Sciatic nerve (tissue), 2 donors: ENCODE measurements at places on chromosomes 12 and 14.
A peak's percentile ranks its signal among the peaks of the same experiment; 100 is the strongest.

DNA sequence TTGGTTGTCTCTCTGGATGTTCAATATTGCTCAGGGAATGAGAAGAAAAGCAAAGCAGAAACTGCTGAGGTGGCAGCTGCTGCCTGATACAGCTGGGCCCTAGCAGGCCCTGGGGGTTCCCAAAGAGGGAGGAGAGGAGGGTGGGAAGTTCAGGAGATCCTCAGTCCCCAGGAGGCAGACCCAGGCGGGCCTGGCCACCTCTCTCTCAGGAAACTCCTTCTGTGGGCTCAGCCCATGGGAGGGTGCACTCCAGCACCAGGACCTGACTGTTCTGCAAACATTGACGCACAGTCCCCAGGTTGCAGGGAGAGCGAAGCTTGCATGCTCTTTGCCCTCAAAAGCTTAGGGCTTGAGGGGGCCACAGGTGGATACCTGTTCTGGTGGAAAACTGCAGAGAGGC, 29.6 kb downstream of the IRF2BPL start:
- no peak for DNase-seq

DNA sequence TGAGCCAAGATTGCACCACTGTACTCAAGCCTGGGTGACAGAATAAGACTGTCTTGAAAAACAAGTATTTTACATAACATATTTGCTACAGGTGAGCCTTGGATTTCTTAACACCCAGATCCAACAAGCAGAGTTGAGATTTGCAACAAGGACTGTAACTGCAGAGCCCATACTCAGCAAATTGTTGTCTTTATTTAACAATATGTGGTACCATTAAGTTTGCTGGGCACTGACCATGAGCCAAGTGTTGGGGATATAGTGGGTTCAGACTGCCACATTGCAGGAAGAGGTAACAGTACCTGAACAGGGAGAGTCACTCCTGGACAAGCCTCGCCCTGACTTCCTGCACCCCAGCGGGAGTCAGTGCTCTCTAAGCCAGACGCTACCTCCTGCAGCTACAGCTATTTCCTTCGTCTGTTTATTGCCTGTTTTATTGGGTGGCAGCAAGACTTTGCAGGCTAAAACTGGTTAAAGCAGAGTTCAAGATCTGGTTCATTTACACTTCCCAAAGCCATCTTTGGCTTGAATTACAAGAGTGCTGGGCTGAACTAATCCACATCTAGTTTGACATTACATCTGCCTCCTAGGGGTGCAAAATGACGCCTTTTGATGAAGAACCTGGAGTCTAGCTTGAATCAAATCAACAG, 12.5 kb downstream of the AHSA1 start:
- peak; percentile 33 for DNase-seq

DNA sequence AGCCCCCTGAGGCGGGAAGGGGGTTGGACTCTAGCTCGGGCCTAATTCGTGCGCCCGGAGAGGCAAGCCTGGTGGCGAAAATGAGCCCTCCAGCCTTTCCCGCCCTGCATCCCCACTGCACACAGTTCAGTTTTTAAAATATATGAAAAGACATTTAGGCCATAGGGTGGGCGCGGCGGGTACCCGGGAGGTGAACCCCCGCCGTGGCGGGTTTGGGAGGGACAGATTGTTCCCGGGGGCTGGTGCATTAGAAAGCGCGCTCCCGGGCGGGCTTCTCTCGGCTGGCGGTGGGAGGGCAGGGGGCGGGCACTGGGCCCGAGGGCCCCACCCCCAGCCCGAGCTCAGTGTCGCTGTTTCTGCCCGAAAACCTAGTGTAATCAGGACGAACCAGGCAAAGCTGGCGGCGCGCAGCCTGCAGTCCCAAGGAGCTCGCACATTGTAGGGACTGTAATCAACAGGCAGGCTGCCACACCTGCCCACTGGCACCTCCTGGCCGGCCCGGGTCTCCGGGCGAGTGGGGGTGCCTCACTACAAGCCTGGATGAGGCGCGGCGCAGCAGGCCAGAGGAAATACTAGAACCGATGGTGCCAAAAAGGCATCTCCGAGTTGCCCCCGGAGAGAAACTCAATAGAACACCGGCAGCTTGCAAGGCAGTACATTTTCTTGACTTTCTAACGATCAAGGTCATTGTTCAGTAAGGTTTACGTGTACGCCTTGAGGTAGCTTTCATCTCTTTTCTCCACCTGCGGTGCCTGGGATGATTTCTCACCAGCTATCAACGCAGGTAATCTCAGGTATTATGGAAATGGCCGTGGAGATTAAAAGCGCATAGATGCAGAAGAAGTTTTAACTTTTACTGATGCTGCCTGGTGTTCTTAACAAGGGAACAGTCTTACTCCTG, 764 bp upstream of the SPTB start:
- DNase-seq, result peak; percentile 64

DNA sequence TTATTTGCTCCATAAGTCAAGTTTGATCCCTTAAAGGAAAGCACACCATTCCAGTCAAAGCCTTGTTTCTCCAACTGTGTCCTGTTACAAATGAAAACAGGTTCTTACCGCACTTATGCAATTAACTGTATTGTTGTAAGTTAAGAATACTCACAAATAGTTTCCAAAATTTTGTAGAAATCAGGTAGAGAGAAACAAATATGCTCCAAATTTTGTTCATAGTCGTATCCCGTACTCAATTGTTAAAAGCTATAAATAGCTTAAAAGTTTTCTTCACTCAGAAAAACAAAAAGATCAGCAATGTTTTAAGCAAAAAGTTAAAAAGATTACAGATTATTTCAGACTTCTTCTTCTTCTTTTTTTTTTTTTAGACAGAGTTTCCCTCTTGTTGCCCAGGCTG, 4.0 kb upstream of the AACS start:
- DNase-seq, result no peak

DNA sequence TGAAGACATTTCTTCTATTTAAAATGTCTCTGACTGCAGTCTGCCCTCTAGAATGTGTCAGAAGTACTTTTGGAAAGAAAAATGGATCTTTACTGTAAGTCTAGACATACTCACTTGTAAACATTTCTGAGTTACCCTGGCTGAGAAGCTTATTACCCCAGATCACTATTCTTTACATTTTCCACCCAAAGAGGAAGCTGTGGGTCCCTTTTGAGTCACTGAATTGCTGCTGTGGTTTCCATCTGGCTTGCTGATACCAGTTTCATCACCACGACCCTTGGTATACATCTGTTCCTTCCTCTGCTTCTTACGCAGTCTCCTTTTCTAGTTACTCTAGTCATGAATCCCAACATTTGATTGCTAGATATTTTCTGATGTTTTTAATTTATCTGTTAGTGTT, 20.2 kb upstream of the CLEC4D start:
- no peak for DNase-seq

GRCh38 chr12:120019197-120019596, 30.2 kb downstream of the BICDL1 start:
- no peak for DNase-seq

DNA sequence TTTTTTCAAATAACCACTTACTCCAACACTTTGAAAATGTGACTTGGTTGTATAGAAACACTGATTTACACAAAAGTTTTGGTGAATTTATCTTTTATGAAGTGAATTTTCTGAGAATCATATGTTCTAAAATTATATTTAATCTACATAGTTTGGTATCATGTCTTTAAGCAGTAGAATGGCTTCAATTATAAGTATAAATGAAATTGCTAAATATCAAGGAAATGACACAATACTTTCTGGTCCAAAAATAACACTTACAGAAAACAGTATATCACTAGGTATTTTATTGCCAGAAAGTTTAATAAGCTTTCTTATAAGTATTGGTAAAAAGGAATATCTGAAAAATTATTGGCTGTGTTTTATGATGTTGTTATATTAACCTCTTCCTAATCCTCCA, 90.9 kb downstream of the SRGAP1 start:
- no peak for DNase-seq

GRCh38 chr14:86296173-86296572, 766.2 kb downstream of the FLRT2 start:
- DNase-seq, result no peak

DNA sequence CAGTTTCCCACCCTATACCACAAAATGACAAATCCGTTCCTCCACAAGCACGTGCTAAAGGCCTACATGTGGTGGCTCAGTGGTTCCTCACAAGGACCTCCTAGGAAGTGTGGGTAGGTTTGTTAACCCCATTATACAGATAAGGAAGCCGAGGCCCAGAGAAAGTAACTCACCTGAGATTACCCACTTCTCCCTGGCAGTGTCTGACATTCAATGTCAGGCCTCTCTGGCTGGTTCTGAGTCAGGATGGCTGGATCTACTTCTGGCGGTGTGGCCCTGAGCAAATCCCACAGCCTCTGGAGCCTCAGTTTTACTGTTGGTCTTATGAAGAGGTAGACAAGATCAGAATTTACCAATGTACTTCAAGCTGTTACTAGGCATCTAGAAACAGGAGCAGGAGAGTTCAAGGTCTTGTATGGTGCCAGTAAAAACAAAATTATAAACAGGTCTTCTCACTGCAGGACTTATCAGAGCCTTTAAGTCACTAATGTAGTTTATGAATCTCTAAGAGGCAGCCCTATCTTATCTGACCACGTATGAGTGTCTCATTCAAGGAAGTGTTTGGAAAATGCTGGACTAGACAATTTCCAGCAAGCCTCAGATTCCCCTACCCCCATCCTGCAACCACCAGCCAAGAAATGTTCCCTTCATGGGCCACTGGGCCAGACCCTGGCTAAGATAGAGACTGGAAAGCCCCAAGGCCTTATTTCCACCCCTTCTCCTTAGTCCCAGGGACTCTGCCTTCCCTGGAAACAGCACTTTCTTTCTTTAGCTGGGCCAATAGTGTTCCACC, 4.2 kb downstream of the HSPB8 start:
- DNase-seq, result no peak

DNA sequence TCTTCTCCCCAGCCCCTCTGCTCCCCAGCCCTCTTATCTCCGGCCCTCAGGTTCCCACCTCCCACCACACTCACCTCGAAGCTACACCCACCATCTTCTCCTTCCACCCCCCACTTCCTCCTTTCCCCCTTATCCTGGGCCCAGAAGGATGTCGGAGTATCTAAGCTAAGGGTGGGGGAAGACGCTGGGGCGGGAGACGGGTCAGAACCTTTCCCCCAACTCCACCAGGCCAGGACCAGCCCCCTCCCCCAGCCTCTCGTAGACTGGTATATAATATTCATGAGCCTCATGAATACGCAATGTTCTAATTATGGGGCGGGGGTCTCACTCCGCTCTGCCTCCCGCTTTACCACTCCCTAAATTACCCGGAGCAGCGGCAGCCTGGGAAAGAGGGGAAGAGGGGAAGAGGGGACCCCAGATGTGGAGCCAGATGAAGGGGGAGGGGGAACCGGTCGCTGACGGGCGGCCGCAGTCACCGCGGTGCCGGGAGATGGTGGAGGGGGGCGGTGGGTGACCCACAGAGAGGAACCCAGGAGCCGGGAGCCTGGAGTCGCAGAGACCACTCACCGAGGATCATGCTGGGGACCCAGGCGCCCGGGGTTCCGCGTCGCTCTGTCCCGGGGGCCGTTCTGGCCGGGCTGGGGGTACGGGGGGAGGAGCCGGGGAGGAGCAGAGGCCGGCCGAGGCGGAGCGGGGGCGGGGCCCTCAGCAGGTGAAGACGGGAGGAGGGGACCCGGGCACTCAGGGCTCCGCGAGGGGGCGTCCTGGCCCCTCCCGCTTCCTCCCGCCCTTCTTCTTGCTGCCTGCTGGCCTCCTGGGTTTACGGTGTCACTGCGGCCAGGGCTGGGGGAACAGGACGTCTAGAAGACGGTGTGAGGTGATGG, 6.4 kb upstream of the ZNF385A start:
- peak; percentile 71 for DNase-seq

GRCh38 chr12:79063258-79063657, 198.7 kb downstream of the SYT1 start:
- DNase-seq, result no peak

- DNase-seq, result peak; percentile 73
These were observed 2.9 kb upstream of the NAB2 start for GRCh38 chr12:57085999-57086492.

DNA sequence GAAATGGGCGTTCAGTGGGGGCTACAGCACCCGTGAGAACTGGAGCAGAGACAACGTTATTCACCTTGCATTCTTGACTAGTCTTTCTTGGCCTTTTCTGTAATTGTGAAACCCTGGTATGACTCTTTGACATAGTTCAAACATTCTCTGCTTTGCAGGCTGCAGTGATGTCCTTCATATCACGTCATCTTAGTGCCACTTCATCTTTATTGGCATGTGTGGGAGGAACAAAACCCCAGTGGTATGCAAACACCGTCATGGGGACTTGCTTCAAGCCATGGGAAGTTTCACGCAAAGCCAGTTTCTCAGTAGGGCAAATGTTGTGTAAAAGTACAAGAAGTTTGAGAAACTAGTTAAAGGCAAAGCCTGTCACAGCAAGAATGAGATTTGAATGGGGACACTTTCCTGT, 20.2 kb upstream of the DUSP16 start:
- DNase-seq, result no peak

DNA sequence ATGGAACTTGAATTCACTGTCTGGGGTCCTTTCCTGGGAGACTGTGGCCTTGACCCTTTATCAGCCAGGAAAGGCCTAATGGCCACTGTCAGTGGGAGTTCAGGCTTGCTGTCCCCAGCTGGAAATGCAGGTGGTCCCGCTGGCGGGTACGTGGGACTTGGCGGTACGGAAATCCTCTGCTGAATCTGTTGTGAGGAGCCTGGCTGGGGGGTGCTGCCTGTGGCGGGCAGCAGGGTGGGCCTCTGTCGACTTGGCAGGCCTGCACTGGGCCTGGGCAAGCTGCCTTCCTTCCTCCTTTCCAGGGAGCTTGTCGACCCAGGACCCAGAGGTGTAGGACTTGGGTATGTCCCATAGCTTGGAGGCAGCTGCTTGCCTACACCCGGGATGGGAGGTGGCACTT, 26.3 kb downstream of the ZFYVE21 start:
- DNase-seq, result peak; percentile 57

DNA sequence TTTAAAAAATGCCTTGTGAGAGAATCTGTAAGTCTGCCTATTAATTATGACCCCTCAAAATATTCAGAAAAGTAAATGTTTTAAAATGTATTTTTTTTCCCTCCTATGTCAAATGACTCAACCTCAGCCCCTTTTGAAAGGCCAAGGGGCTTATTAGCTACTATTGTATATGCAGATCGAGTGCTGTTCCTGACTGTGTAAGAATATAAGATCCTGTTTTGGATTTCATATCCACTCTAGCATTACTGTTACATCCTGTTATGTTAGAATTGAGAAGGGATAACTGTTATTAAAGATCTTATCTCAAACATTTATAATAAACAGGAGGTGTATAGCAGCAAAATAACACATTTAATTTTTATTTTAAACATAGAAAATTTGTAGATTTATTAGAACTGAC, 46.6 kb upstream of the TPH2 start:
- no peak for DNase-seq

GRCh38 chr14:104515811-104516780, 63.5 kb upstream of the C14orf180 start:
- no peak for DNase-seq
